ENCODE measurements at places on chromosomes 3 and 15.

- DNase-seq = no peak
These were observed 810.9 kb downstream of the NR2F2 start for GRCh38 chr15:97141360-97141759.

GRCh38 chr3:170232266-170232665 is 10.0 kb downstream of the PRKCI start:
- DNase-seq = no peak

DNA sequence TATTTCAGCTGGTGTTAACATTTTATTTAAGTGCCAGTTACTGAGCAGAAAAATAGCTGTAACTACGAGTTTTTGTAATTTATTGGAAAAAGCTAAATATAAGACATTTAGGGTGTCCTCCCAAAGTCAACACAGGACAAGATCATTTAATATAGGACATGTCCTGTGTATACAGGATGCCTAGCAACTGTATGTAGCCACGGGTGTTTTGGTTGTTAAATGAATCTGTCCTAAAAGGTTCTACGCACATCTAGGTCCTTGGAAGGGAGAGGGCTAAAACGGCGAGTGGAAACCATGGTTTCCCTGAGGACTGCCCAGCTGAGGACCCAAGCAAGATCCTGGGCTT is 565 bp upstream of the ZNF621 start:
- DNase-seq = no peak

- DNase-seq = no peak
These were observed 810.2 kb upstream of the ALCAM start for GRCh38 chr3:104556372-104557078.

- DNase-seq = no peak
These were observed 237.5 kb downstream of the UBE2E2 start for GRCh38 chr3:23440416-23441294.

DNA sequence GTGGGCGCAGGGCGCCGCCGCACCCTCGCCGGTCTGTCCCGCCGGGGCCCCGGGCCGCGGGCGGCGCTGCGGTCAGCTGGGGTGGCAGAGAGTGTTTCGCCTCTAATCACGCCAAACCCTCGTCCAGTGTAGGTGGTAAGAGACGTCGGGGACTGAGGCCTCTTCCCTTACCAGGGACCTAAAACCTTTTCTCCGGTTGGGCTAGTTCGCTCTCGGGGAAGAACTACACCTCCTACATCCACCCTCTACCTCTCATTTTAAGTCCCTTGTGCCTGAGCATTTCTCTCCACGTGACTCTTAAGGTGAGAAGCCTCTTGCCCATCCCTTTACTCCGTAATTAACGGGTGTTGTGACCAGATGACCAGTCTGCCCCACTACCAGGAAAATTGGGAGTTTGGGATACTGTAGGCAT is 520 bp downstream of the TMEM42 start:
- no peak for DNase-seq

- no peak for DNase-seq
These were observed 9.1 kb upstream of the ABHD2 start for GRCh38 chr15:89078851-89079810.

DNA sequence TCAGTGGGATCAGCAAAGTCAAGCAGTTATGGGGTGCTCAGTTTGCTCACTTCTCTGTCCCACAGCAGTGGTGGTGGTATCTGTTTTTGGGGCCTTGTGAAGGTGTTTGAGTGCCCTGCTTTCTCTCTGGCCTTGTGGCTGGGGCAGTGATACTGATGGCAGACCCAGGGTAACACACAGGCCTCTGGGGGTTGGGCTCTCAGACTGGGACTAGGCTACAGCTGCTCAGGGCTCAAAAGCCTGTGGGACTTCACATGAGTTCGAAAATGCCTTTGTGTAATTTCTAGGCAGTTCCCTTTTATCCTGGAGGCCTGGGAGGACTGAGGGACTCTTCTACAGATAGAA is 75.3 kb downstream of the STXBP5L start:
- no peak for DNase-seq

DNA sequence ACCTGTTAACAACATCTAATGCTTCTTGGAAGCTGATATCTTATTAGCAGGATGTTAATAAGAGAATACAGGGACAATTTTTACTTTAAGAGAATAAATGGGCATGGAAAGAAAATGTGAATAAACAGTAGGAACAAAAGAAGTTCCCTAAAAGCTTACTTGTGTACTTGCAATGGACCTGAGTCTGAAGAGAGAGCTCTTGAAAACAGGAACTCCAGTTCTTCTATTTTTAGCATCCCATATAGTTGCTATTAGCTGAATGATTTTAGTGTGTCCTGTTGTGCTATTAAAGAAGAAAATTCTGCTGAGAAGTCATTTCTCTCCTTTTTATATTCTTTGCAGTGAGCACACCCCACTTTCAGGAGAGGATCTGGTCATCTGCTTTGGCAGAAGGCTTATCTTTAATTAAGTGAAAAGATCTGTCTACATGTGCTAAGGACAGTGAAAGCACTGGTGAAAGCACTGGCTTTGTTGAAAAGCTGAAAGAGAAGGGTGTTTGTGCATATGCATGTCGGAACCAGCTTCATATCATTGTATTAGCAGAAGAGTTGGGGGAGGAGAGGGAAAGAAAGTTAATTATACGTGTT is 1.4 kb upstream of the ST3GAL6 start:
- no peak for DNase-seq

DNA sequence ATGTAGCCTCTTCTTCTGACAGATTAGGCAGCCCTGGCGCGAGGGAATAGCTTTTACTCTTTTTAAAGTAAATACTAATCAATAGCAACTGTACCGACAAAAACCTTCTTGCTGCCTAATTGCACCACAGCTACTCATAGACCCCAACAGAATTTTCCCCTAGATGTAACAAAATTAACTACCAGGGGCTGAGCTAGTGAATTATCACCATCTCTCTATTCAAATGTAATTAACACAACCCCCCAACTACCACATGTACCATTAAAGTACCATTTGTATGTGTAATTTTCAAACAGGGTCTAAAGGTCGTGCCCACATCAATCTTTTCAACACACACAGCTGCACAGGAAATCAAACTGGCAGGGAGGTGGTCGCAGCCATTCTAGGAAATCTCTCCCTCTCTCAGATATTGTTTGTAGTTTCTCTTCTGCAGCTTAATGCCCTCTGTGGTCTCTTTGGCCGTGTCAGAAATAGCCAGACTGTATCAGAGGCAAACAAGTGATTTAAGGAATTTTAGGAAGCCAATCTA is 322.9 kb downstream of the RORA start:
- no peak for DNase-seq

All from fibroblast of skin of left biceps (primary cell).